Activated T-cell treated with anti-CD3 and anti-CD28 coated beads for 4 hours (primary cell): ENCODE measurements at places on chromosomes 1 and 21.

GRCh38 chr21:26756491-26757159 lies 88.6 kb downstream of the ADAMTS1 start:
- DNase-seq: no peak

- no peak for DNase-seq
Observed at GRCh38 chr1:202564958-202565495, 145.2 kb downstream of the SYT2 start.

GRCh38 chr1:174289644-174290310 lies 130.5 kb downstream of the RABGAP1L start:
- DNase-seq: no peak

- no peak for DNase-seq
Observed at GRCh38 chr1:52186449-52186848, 44.6 kb downstream of the ZFYVE9 start.

GRCh38 chr1:64246294-64246917 lies 43.0 kb downstream of the UBE2U start:
- no peak for DNase-seq

DNA sequence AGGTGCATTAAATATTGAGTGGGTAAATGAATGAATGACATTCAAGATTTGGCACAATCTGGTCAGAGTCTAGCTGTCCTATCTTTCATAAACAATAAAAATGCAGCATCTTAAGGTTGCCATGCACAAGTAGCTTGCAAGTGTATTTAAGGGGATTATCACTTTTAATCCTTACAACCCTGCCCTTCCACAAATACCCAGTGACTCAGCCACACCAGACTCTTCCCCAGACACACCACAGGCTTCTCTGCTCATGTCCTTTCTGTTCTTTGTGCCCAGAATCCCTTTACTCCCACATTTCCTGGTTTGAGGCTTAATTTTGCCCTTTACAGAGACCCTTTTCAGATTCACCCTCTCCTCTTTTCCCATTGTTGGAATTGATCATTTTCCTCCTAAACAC lies 59.8 kb downstream of the KIRREL1 start:
- DNase-seq: no peak

GRCh38 chr1:237444120-237444790 lies 402.3 kb downstream of the RYR2 start:
- DNase-seq: no peak

DNA sequence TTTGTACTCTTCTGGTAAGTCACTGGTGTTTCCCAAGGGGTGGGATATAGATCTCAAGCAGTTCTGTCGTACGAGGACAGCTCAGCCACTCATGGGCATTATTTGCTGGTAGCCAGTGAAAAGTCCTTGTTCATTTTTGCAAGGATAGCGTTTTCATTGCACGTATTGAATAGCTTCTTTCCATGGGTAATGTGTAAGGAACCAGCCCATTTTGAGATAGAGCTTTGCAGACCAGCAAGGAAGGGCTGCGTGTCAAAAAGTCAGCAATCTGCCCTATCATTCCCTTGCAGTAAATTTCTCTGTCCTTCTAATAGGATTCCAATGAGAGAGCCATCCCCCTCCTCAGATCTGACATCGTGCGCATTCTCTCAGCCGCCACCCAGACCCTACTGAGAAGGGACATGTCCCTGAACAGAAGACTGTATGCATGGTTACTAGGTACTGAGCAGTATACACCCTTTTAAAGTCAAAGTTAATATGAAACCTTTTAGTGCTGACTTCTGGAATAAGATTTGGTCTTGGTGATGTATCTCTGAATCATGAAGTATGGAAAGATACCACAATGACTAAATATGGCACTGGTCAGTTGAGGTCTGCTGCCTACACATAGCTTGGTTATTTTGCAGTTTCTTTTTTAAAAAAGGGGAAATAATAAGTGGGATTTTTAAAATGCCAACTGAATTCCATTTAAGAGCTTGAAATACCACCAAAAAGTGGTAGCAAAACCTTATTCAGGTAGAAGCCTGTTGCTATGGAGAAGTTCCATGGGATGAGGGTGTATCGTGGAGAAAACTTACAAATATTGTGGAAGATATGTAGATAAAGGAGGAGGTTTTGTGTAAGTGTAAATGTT lies 55.3 kb downstream of the DOP1B start:
- DNase-seq: no peak

DNA sequence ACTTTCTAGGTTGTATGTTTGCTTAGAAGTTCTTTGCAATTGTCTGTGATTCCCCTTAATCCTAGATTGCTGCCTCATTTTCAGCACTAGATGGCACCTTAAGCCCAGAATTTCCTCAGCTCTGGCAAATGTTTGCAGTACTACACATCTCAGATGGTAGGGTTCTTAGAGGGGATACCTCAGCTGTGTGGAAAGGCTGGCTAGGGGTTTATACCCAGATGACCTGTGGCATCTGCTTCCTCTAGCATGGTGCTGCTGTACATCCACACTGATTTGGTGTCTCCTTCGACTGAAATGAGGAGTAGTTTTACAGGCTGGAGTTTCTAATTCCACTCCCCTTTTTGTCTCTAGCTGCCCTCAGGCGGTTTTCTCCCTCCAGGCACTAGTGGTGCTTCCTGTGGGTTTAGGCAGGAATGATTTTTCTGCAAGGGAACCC lies 23.5 kb downstream of the ASB17 start:
- DNase-seq: no peak

GRCh38 chr1:110035236-110035752 lies 870 bp downstream of the STRIP1 start:
- DNase-seq: no peak

DNA sequence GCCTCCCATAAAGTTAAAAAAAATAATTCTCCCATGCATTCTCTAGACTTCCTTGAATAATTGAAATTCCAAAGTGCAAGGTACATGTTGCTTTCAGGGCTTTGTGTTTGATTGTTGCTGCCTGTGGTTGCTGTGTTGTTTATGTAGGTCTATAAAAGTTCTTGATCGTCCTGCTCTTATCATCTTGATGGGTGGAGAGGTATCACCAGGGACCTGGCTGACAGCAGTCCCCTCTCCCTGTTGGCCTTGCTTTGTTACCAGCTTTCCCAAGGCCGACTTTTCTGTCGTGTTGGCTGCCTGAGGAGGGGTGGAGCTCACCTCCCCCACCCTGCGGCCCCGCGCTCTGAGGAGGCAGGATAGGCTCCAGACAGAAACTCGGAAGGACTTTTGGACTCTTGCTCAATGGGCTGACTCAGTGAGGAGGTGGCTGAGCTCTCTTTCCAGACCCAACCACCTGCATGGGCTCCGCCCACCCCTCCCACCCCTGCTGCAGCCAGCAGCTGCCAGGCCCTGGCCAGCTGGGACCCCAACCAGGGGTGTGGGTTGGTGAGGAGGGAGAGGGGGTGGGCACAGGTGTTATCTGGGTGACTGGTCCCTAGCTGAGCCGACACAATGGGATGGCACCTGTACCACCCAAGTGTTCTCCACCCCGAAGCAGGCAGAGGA lies 2.0 kb downstream of the INAVA start:
- no peak for DNase-seq

DNA sequence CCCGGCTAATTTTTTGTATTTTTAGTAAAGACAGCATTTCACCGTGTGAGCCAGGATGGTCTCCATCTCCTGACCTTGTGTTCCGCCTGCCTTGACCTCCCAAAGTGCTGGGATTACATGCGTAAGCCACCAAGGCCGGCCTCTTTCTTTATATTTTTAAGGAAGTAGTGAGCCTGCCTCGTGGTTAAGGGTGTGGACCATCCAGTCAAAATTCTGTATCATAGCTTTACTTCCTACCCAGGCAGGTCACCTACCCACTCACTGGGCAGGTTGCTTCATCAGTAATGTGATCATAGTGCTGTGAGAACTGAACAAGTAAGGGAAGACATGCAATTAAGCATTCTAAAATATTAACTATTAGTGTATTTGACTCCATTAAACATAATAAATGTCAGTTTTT lies 8.1 kb upstream of the ACOT7 start:
- no peak for DNase-seq

GRCh38 chr1:188027613-188028012 lies 1198.9 kb downstream of the PLA2G4A start:
- DNase-seq: no peak

- DNase-seq: no peak
Observed at GRCh38 chr1:74933500-74933899, 200.5 kb downstream of the TYW3 start.

DNA sequence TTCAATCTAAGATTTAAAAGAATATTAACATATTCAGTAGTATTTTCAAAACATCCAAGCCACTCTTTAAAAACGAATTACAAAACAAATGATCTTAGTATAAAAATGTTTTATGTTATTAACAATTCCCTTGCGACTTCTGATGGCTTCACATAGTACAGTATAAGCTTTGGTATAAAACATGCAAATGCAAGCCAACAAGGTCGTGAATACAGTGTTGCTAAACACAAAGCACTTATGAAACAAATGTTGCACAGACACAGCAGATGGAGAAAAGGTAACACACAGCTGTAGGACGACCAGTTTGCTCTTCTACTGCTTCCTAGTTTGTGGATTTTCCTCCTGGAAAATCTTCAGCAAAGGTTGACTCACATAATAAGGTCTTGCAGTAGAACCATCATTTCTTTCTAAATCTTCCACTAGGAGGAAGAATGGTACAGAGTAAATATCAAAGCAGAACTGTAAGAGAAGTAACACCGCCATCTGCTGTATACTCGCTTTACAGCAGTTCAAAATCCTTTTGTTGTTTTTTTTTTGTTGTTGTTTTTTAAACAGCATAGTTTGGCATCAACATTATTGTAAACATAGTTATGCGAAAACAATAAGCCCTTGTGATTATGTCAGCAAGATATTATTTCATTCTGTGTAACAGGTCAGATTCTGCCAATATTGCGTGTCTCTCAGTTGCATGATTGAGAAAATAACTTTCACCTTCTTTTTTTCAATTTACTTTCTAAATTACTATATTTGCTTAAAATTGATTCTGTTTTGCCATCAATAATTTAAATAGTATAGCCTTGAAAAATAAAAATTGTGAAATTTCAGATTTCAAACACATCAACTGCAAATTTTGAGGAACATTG lies 69.5 kb downstream of the LHX8 start:
- DNase-seq: no peak

GRCh38 chr1:209326831-209327230 lies 256.7 kb upstream of the CAMK1G start:
- DNase-seq: no peak

- DNase-seq: no peak
Observed at GRCh38 chr1:92087542-92087941, 7.4 kb downstream of the BTBD8 start.

DNA sequence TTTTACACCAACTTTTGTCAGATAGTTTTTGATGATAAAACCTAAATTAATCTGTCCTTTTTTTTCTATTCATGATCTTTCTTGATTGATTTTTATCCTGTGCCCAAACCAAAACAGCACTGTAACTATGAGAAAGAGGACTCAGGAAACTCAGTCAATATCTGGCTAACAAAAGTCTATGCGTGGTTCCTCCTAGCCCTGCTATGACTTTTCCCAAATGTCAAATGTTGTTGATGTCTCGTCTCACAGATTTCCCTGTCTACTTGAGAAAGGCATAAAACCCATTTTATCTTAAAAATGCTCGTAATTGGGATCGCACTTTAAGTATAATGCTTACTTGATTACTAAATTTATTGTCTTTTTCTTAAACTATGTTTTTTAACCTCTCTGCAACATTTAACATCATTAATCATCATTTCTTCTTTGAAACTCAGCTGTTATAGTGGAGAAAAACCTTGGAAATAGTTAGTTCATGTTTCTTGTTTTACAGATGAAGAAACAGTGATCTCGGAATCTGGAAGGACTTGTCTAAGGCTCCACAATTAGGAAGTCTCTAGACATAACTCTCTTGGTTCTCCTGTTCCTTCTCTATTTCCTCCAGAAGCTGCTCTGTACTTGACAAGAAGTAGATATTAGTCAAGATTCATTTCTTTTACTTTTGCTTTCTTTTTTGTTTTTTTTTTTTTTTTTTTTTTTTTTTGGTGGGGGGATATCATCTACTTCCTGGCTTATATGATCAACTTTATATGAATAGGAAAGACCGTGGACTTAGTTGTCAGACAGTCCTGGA lies 26.2 kb upstream of the PTPRC start:
- no peak for DNase-seq

DNA sequence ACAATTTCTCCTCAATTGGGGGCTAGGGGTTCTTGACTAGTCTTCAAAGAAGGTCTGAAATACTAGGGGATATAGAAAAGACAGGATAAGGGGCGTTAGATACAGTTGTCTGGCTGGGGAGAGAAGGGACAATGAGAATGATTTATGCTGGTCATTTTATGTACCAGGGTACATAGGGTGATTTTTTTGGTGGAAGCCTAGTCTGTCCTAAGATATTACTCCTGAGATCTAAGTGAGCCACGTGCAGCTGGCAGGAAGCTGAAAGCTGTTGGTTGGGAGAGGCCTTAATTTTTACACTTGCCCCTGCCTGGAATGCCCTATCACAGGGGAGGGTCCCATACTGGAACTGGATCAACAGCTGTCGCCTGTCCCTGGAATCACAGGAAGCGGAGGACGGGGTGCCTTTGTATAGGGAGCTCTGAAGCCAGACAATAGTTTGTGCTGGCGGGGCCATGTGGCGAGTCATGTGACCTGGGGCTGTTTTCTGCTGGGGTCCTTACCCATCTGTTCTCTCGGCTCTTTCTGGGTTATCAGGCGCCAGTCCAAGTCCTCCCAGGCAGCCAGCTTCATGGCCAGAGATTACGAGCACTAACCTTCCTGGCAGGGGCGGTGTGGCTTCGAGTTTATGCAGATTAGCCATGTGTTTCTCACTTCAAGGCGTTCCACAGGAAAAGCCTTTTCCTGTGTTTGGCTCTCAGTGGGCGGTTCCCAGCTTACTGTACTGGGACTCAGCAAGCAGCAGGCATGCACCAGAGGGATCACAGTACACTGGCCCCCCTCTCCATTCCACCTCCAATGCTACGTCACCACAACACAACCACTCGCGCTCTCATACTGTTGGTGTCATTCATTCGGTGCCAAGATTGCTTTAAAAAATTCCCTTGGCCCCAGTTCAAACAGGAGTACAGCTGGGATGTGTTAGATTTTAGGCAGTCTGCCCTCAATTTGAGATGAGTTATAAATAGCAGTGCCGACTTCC lies 27.5 kb downstream of the ARID1A start:
- peak; percentile 16 for DNase-seq

DNA sequence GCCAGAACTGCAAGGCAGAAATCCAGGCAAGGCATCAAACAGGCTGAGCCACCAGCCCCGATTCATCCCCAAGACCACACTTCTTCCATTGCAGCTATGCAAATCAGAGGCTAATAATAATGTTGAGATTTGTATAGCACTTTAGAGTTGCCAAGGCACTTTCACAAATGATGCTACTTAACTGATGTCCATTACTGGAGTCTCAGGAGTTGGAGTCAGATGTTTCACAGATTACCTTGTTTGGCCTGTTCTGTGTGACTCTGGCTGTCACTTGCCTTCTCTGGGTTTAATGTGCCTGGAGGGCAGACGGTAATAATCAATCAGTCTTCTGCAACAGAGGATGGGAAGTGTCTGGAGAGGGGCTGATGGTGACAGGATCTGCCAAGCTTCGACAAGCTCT lies 40.8 kb upstream of the MPZL1 start:
- no peak for DNase-seq

DNA sequence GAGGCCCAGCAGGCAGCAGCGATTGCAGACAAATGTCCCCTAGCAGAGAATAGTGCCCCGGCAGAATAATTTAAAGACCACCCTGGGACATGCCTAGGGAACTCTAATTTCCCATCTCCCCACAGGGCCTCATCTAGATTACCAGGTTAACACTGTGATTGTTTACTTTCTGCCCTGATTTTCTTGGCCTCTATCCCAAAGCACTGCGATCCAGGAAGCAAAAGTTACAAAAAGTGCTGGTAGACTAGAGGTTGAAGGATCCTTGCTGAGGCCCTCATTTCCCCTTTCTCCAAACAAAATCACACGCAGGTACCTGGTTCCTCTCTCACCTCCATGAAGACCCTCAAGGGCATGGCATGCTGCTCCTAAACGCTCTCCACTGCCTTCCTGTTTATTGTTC lies 229.7 kb downstream of the C1orf94 start:
- no peak for DNase-seq
